ENCODE measurements at places on chromosomes 2 and 18.

DNA sequence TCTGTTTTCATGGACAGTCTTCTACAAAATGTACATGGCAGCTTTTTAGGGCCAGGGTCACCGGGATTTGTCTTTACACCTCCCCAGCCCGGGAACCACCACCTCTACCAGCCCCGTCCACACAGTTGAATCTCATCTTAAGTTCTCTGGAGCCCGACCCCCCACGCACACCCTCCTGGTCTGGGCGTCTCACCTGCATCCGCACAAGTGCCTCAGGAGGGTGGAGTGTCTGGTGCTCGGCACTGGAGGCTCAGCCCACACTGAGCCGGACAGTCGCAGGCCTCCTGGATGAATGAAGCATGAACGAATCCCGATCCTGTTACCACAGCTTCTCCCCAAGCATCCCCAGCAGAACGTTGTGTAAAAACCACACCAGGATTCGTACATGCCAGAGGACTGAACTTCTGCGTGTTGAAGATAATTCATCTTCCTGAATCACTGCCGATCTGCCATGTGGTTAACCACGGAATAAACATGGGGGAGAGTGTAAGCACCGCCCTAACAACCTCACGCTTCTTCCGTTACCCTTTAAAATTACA lies 162.0 kb downstream of the RTP5 start:
- peak; percentile 49 for DNase-seq

- DNase-seq: no peak
Observed at GRCh38 chr2:163155279-163155883, 316.8 kb upstream of the KCNH7 start.

GRCh38 chr2:30239986-30240752 lies 8.8 kb downstream of the LBH start:
- no peak for DNase-seq

DNA sequence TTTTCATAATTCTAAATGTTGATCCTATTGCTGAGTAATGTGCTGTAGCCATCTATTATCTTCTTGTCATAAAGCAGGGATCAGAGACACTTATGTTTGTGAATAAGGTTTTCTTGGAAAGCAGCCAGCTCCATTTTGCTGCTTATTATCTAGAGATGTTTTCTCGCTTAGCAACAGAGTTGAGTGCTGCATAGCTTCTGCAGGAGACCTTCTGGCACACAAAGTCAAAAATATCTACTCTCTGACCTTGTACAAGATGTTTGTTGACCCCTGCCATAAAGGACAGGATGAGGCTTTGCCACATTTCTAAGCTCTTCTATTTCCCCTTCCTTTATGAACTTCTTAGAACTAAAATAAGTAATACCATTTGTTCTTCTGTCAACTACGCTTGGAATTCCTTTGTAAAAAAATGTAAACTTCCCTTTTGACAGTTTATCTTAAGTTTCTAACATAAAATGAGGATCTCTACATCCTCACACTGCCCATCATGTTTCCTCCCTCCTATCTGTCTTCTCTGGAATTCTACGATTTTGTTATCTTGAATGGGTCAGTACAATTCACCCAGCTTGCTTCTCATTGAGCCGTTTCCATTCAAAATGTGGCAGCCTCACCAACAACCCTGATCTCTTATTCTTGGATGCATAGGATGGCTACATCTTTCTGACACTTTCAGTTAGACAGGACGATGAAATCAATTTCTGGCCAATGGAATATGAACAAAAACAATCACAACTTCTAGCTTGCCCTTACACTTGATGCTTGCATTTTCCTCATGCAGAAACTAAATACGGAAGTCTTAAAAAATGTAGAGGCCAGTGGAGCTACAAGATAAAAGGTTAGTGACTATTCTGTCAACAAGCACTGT lies 1377.0 kb downstream of the SUCLG1 start:
- DNase-seq: no peak

GRCh38 chr2:97994476-97994875 lies 1.3 kb downstream of the TMEM131 start:
- no peak for DNase-seq
